Neural crest cell (in vitro differentiated cells): ENCODE measurements at places on chromosomes 7 and 10.
A peak's percentile ranks its signal among the peaks of the same experiment; 100 is the strongest.

DNA sequence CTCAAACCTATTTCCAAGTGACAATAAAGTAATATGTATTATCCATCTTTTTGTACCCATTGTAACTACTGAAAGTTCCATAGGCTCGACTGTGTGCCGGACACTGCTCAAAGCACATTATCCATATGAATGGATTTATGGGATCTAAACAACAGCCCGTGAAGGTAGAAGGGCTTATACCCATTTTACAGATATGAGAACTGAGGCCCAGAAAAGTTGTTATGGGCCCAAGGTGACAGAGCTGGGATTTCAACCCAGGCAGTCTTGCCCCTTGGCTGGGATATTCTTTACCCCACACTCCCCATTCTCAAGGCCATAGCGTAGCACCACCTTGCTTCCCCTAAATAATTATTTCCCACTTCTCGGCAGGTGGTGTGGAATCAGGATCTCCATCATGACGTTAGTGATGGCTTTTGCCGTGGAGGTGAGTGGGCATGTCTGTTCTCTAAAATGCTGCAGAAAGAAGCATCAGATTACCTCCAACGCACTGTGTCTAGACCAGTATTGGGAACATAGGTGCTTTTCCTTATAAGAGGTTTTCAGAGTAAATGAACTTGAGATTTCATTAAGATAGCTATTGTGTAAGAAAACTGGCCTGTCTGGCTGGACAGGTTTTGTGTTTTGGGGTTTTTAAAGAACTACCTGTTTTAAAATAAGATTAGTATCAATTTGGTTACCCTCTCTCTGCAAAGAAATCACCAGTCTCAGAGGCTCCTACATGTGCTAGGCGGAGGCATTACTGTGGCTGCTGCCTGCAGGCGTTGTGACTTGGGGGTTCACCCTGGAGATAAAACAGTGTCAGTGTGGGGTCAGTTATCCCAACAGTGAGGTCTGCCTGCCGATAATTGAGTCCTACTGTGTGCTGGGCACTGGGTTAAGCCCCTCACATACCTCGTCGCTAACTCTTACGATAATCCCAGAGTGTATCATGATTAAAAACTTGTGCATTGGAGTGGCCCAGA, 85.1 kb upstream of the SDK1 start:
- no peak for DNase-seq

- no peak for DNase-seq
Observed at GRCh38 chr10:1602037-1602484, 135.3 kb downstream of the ADARB2 start.

- DNase-seq: no peak
Observed at GRCh38 chr7:12475362-12476063, 71.8 kb upstream of the VWDE start.

DNA sequence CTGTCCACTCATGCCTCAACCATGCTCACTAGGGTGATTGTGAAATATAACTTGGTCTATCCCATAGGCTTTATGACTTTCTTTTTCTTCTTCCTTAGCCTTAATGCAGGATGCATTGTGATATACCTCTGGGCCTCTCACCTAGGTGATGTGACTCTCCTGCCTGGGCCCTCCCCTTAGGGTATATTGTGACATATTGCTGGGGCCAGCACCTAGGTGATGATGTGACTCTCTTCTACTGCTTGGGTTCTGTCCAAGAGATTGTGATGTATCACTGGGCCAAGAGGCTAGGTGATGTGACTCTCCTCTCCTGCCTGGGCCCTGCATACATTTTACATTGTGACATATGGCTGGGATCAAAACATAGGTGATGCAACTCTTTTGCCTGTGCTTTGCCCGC, 14.7 kb upstream of the ZNF107 start:
- no peak for DNase-seq

GRCh38 chr10:19775296-19775695, 40.9 kb upstream of the PLXDC2 start:
- no peak for DNase-seq

DNA sequence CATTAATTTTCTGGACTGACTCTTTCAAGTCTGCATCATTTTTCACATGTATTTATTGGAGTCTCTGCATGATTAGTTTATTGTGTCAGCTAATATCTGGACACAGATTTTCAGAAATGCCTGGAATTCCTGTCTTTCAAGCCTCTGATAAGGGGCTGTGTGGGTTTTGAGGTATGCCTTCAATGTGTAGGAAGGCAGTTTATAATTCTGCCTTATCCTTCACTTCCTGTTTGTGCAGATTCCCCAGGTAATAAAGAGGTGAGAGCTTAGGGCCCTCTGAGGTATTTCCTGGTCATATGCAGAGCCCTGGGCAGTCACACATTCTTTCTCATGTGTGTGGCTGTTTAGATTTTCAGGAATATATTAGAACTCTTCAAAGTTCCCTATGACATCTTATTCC, 79.4 kb upstream of the PRKCQ start:
- DNase-seq: no peak

DNA sequence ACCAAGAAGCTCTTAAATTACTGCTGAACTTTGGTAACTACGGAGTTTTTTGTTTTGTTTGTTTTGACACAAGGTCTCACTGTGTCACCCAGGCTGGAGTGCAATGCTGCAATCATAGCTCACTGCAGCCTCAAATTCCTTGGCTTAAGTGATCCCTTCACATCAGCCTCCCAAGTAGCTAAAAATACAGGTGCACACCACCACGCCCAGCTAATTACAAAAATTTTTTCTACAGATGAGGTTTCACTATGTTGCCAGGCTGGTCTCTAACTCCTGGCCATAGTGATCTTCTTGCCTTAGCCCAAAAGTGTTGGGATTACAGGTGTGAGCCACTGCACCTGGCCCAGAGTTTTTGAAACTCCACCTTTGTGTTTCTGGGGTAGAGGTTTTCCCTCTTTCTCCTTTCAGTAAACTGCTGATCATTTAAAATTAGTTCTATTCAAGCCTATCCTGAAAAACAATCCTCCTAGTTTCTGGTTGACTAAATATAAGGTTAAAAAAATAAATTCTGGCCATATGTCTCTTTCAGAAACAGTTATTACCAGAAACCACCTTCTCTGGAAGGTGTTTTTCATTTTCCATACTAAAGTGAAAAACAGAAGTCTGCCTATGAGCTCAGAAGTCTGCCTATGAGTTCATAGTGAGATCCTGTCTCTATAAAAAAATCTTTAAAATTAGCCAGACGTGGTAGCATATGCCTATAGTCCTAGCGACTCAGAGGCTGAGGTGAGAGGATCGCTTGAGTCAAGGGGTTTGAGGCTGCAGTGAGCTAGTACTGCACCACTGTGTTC, 63.9 kb downstream of the VOPP1 start:
- DNase-seq: no peak

DNA sequence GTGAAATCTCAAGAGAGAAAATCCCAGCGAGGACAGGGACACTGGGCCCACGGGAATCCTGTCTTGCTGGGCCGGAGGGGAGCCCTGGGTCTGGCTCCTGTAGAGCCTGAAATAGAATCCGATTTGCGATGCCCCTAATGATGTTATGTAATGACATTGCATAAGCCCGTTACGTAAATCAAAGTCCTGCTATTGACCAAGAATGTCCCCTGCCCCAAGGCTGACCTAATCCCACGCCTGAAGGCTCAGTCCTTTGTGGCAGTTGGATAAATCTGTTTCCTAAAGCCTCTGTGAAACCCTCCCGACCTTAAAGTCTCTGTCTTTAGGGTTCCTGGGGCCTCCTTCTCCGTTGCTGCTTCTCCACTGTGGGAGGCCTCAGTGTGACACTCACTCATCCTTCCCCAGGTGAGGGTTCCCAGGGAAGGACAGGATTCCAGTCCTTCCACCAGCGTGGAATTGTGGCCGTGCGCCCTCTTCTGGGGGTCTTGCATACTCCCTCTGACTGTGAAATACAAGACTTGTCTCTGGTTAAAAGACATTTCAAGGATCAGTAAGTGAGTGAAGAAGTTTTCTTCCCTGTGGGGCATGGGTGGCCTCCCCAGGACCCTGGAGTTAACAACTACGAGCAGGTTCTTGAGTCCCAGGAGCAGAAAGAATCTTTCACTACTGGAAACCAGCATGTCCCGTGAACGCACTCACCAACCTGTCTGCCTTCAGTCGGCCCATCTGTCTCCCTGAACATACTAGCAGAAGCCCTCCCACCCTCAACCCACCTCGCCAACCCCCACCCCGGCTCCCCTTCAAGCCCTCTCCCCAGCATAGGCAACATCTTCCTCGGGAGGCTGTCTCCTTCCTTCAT, 19.8 kb downstream of the ZNF467 start:
- DNase-seq: peak; percentile 67

DNA sequence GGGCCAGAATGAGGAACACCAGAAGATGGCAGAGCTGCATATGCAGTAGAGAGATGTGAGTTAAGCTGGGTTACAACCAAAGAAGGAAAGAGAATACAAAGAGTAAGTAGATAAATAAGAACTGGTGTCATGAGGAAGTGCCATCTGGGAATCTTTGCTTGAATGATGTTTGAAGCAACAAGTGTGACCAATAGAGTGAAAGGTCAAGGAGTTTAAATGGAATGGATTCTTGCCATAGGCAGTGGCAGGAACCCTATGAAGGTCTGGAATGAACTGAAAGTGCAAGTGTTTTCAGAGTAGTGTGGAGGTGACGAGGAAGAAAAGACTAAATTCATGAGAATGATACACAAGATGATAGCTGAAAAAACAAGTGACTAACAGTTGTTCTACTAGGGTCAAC, 21.6 kb downstream of the MEST start:
- no peak for DNase-seq

- no peak for DNase-seq
Observed at GRCh38 chr7:129163875-129164544, 19.5 kb downstream of the TSPAN33 start.

GRCh38 chr7:33862946-33863814, 42.2 kb upstream of the BMPER start:
- no peak for DNase-seq

DNA sequence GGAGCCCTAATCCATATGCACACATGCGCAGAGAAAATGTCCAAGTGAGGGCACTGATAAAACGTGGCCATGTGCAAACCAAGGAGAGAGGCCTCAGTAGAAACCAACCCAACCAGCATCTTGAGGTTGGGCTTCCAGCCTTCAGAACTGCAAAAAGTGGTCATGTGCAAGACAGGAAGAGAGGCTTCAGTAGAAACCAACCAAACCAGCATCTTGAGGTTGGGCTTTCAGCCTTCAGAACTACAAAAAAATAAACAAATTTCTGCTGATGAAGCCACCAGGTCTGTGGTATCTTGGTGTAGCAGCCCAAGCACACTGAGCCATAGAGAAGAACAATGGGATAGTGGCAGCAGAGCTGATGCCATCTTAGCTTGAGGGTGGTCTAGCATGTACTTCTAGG, 371.5 kb downstream of the CALN1 start:
- DNase-seq: no peak

DNA sequence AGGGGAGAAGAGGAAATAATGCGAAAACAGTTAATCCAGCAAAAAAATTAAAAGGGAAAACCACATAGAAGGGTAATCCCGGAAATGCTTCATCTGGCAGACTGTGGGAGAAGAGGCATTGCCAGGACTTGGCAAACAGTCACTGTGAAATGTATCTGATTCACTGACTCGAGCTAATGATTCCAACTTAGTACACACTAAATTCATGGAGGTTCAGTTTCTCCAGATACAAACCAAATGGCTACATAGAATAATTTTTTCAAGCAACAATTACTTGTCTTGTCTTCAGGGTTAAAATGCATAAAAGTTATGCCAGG, 36.4 kb downstream of the GDI2 start:
- no peak for DNase-seq

GRCh38 chr7:157954901-157955300, 618.1 kb downstream of the DNAJB6 start:
- no peak for DNase-seq

DNA sequence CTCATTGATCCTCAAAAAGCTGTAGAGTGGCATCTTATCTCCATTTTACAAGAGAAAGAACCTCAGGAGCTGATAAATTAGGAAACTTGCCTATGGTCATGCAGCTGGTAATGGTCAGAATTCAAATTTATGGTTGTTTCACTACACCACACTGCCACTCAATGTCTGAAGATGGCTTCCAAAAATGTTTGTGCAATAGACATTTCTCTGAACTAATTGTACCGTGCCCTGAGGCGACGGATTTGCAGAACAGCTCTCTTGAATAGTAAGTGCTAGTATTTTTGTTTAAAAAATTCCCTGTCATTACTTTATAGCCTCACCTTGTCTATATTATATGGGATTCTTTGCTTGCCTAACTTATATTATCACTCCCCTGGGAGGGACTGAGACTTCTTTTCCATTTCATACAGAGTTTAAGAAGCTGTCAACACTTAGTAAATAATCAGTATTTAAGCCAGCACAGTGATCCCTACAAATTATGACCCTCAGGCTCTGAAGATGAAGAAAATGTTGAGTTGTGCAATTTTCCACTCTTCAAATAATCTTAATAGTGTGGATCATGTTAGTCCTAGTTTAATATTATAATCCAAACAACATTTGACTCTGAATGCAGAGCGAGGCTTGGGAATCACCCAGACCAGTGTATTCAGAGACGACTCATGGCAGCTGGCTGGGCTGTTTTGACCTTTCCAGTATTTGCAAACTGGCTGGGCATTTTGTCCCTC, 346.6 kb downstream of the PTEN start:
- no peak for DNase-seq

- no peak for DNase-seq
Observed at GRCh38 chr7:81183326-81183725, 264.5 kb upstream of the SEMA3C start.

DNA sequence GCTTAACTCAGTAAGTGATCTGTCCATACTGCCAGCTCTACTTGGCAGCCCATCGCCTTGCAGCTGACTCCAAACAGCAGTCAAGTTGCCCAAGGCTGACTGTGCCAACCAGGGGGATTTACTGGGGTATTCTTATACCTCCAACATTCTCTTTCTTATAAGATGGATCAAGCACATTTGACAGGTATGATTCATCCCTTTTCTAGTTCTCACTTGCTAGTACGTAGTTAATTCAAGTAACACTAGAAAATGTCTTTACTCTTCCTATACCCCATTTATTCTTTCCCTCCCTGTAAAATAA, 77.0 kb downstream of the SLC25A13 start:
- DNase-seq: no peak

DNA sequence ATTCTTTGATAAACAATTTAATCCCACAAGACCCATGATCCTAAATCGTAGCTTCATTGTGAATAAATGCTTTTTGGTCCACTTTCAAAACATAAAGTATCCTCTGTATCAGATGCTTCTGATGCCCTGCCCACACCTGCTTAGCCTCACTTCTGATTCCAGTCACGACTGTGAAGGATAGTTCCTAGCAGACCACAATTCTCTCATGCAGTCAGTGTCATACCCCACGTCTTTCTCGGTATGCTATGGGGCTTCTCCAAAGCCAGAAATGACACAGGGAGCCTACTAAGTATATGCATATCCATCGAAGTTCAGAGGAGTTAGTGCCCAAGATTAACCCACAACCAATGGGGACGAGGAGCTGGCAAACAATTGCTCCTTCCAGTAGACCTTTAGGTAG, 27.6 kb upstream of the CTNNA3 start:
- no peak for DNase-seq

DNA sequence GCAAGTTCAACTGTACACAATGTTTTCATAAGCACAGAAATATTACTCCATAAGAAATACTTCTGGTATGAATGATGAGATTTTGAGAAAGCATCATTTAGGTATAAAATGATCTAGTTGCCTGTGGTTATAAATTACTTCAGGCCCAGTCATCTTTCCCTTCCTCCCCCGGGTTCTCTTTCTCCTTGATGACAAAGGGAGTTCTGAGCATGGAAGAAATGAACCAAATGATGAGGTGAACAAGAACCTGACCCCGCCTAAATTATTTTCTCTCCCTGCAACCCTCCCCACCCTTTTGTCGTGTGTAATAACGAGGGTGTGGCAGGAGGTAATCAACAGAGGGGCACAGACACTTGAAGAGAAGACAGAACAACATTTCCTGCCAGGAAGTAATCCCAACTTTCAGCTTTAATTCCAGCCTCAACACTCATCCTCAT, 319.6 kb upstream of the SP8 start:
- no peak for DNase-seq
